Cortex of kidney (tissue), 1 donor: ENCODE measurements at places on chromosomes 1 and 21.

GRCh38 chr1:46203738-46204405 is 738 bp downstream of the LURAP1 start:
- DNase-seq: no peak

GRCh38 chr1:198929111-198929604 is 290.3 kb downstream of the PTPRC start:
- no peak for DNase-seq

GRCh38 chr1:246725191-246725590 is 982 bp downstream of the SCCPDH start:
- DNase-seq: no peak

- DNase-seq: no peak
Measured at GRCh38 chr1:183780757-183781156, 24.2 kb upstream of the RGL1 start.

DNA sequence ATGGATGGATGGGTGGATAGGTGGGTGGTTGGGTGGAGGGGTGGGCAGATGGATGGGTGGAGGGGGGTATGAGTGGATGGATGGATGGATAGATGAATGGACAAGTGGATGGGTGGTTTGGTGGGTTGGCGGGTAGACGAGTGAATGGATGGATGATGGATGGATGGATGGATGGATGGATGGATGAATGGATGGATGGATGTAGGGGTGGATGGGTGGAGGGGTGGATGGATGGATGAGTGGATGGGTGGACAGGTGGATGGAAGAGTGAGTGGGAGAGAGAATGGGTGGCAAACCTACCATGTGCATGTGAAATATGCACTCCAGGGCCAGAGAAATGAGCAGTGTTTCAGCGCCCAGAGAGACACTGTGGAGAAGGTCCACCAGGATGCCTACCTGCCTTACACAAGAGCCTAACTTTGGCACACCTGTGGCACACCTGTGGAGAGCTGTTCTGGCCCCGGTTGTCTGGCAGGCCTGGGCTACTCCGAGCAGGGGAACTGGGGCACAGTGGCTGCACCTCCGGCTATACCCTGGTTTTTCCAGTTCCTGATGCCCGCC is 12.8 kb downstream of the EPHA2 start:
- no peak for DNase-seq

DNA sequence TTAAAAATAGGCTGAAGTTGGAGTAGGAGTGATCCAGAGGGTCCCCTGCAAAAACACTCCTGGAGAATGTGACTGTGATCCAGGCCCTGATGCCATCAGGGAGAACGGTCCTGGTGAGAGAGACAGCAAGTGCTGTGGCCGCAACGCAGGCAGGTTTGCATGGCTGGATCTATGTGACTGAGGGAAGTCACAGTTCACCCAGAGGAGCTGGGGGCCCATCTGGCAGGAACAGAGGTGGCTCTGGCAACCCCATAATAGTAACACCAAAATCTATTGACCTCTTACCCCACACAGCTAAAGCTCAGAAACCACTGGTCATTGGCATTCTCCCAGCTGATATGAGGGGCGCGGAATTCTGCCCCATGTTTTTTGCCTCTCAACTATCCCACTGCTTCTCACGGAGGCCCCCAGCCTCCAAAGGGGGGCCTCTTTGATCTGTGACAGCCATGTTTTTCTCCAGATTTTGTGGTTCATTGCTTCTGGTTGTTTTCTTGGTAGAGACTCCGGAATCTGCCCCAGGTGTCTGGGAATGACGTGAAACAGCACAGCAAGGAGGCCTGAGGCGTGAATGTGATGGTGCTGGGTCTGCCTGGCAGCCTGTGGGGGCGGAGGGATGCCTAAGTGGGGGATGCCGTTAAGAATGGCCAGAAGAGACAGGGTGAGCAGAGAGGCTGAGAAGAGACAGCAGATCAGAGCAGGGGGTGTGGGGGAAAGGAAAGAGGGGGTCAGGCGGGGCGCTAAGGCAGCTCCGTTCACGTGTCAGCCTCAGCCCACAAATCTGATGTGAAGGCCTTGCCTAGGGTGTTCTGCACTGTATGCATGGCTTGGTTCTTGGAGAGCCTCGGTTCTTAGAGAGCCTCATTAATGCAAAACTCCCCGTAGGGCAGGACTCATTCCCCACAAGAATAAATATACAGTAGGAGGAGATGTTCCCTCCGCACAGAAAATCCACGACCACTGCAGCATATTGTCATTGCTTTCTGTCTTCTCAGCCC is 23.5 kb downstream of the CASP9 start:
- DNase-seq: no peak

DNA sequence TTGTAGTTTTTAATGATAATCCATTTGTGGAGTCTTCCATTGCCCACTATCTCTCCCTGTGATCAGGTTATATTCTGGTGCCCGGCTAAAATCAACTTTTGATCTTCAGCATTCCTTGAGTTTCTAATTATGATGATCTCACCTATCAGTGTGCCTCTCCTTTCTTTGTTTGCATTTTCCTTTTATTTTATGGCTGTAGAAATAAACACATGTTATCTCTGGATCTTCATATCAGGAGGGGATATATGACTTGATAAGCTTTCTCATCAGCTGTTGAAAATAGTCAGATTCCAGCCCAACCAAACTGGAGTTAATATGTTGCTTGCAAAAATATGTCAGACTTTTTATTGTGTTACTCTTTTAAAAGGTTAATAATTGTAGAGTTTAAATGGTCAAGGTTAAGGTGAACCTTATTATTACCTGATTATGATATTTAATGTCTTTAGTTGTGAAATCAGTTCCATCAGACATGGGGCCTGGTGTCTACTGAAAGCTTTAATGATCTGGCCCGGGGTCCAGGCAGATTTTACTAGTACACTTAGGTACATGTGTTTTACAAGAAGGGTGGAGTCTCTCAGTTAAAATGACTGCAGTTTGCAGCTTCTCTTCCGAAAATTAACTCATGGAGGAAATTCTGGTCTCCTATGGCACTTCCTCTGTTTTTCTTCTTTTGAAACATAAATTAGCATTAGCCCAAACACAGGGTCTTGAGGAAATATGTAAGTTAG is 12.8 kb downstream of the KRTAP24-1 start:
- no peak for DNase-seq

DNA sequence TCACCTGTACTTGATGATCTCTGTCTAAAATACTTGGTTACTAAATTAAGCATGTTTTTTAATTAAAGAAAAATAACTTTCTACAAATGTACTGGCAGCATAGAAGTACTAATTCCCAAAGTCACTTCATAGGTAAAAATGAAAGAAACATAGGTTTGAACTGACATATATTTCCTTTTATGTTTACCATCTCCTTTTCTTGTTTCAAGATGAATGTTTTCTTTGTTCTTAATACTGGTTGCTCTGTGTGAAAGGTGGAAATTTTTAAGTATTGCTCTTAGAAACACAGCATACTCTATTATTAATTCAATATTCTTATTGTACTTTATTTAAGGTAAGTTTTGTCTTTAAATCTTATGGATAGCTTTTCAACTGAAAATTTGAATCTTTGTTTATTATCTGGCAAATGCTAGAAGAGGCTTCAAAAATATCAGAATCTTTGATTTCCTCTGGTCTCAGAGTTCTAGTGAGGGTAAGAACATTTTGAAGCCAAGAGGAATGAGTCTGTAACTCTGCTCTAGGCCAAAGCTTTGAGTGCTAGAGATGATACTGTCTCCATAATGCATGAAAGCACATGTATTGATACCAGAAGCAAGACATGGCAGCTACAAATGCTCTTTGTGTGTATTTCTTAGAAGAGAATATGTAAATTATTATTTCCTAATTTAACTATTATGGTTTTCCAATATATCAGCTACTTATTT is 18.2 kb downstream of the RRP15 start:
- no peak for DNase-seq

DNA sequence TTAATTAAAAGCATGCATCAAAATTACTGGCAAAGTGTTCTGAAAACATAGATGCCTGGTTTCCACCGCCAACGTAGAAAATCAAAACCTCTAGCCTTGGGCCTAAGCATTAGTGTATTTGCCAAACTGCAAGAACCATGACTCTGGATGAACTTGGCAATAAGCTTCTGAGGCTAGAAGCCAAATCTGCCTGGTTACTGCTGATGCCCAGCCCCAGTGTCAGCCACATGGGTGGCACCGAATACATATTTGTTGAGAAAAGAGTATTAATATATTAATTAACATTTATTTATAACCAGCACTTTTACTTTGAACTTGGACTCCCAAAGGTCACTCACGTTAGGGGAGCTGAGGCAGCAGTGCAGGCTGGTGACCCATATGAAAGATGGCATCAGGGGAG is 140.6 kb upstream of the HMGB4 start:
- no peak for DNase-seq

DNA sequence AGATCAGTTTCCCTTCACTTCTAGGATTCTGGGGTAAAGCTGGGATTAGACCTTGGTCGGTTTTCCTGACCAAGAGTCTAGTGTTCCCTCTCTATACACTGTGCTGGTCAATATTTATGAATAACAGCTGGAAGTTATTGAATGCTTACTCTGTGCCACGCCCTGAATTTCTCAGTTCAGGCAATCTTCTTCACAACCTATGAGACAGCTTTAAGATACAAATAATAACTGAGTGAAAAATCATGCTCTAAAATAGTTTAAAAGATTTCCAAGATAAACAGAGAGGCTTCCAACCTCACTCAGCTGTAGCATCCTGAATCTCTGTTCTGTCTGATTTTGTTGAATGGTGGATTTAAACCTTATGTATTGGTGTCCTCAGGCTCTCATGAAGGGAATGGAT is 72.2 kb downstream of the GNG12 start:
- no peak for DNase-seq

- DNase-seq: no peak
Measured at GRCh38 chr1:211643324-211644212, 31.9 kb downstream of the NEK2 start.

DNA sequence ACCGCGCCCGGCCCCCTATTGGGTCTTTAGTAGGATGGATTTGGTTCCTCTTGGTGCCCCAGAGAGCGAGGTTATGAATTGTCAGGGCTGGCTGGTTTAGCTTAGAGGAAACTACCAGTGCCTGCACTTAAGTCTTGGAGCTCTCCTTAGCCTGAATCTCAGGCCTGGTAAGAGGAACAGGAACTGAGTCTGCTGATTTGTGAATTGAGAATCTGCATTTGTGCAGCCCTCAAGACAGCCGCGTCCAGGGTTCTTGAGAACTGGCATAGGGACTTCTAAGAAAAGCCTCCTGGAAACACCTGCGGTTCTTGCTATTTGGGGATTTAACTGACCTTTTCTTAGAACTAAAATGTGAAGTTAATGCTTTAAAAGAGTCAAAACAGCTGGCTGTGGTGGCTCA is 1.7 kb downstream of the NECAP2 start:
- DNase-seq: no peak

- no peak for DNase-seq
Measured at GRCh38 chr1:118073648-118074435, 111.2 kb downstream of the SPAG17 start.

DNA sequence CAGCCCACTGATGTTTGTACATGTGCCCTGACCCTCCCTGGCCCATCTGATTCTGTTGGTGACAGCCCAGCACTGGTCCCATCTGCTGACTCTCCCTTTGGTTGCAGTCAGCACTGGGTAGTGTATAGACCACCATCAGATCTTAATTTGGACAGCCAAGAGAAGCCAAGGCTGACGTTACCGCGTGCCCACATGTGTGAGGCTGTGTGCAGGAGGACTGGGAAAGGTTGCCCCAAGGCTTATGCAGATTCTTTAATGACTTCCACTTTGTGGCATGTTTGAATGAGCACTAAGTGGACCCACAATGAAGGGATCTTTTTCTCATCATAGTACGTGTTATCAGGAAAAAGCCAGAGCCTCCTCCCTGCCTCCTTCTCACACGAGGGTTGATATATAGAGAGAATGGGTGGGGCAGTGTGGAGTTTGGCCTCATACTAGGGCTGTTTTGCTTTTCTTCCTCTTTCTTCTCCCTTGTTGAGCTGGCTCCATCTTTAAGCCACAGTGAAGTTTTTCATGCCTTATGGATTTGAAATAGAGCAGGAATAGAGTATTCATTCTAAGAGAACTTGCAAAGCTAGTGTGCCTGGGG is 93.5 kb downstream of the NAV1 start:
- DNase-seq: no peak

DNA sequence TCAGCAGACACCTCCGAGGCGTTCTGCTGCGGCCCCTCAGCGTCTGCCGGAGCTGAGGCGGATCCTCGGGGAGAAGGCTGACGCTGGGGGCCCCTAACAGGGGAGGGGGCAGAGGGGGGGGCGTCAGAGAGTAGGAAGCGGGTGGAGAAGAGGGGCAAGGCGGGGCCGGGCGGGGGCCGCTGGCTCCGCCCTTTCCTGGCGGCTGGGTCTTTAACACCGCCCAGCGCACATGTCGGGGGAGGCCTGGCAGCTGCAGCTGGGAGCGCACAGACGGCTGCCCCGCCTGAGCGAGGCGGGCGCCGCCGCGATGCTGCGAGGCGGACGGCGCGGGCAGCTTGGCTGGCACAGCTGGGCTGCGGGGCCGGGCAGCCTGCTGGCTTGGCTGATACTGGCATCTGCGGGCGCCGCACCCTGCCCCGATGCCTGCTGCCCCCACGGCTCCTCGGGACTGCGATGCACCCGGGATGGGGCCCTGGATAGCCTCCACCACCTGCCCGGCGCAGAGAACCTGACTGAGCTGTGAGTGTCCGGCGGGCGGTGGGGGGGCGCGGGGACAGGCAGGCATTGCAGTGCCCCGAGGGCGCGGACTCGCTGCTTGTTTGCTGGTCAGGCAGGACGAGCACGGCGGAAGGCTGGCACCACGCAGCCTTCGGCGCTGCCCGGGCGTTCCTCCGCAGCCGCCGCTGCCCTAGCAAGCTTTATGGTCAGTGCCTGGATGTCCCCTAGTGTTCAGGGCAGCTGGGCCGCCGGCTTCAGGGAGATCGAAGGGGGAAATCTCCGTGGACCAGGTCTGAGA is at the start of gene NTRK1:
Gene NTRK1, plus strand, starts transcription at position 238 of the 796 bp plus-strand sequence. Its CDS starts 70 bp downstream, at position 308.
- DNase-seq: no peak

DNA sequence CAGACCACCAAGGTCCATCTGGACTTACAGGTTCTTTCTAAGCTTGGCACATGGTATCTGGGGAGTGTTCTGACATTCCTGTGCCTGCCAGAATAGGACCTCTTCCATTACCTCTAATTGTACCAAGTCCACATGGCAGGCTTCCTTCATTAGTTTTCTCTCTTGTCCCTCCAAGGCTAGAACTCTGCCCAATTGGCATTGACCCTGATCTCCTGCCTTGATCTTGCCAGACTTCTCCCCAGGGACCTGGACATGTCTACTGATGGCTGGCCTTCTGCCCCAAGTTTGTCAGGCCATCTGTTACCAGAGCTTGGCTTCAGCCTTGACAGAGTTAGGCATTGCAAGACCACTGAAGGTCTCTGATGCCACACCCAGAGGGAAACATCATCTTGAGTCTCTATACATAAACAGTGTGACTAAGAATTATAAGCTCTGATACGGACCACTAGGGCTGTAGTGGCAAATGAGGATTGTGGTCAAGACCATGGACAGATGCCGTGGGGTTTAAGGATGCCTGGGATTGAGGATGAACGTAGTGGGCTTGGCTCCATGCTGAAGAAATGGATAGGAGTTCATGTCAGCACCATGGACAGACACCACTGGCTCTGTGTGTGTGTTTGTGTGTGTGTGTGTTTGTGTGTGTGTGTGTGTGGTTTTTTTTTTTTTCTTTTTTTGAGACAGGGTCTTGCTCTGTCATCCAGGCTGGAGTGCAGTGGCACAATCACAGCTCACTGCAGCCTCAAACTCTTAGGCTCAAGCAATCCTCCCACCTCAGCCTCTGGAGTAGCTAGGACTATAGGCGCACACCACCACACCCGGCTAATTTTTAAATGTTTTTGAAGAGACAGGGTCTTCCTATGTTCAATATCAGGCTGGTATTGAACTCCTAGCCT is 19.5 kb upstream of the PSMB2 start:
- DNase-seq: no peak
